ENCODE measurements at places on chromosomes 7 and 10.
A peak's percentile ranks its signal among the peaks of the same experiment; 100 is the strongest.

DNA sequence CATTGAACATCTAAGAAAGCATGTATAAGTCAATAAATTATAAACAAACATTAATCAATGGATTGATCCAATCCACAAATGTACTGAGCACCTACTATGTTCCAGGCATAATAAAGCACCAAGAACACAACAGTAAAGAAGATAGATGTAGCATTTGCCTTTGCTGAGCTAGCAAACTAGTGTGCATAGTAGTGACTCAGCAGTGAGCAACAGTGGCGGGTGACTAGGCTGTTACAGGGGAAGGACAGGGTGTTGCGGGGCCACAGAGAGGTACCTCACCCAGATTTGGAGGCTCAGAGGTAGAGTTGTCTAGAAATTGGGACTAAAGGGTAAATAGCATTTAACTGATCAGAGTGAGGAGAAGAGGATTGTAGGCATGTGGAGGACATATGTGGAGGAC lies 83.6 kb downstream of the NXPH1 start:
- DNase-seq: no peak

DNA sequence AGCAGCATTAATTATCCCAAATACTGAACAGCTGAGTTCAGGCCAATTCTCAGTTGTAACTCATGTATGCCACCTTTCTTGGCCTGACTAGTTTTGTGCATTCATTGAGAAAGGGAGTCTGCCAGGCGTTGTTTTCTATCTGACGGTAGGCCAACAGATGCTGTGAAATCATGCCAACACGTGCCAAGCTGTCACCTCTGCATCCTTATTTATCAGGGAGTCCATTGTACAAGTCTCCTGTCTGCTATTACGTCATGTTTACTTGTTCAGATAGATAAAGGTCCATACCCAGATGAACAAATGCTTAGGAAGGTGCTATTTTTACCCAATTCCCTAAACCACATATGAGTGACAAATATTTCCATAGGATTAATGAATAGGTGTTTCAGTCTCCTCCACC lies 127.2 kb upstream of the CDK6 start:
- no peak for DNase-seq

- no peak for DNase-seq
Measured at GRCh38 chr10:47449979-47450378, 33.9 kb downstream of the ANXA8 start.

- DNase-seq: no peak
Measured at GRCh38 chr7:95027234-95027872, 120.0 kb downstream of the PPP1R9A start.

DNA sequence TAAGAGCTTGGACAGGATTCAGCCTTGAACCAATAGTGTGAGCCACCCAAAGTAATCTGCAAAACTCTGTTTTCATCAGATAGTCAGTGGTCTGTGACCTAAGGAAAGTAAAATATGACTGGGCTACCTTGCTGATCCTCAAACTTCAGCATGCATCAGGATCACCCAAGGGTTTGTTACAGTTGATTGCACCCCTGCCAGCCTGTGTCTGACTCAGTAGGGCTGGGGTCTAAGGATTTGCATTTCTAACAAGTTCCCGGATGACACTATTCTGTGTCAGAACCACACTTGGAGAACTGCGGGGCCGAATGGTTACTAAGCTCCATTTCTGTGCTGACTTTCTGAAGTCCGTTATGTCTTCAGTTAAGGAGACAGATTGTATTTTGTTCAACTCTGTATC lies 40.6 kb upstream of the TSPAN13 start:
- no peak for DNase-seq

DNA sequence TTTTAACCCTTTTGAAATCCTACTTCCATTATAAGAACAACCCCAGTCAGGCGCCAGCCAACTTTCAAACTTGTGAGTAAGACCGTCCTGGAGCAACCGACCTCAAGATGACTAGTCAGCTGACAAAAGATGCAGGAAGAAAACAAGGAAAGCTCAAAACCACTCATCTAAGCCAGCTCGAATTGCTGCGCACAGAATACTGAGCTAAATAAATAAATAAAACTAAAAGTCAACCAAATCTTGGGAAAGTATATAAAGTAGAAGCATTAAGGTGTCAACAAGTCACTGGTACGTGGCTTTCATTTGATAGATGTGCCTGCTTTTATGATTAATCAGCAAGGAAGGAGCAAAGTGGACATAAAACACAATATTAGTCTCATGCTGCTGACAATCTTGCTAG lies 1269.8 kb downstream of the XPNPEP1 start:
- no peak for DNase-seq

GRCh38 chr7:134593530-134594392 lies 44.9 kb downstream of the AKR1B15 start:
- no peak for DNase-seq

DNA sequence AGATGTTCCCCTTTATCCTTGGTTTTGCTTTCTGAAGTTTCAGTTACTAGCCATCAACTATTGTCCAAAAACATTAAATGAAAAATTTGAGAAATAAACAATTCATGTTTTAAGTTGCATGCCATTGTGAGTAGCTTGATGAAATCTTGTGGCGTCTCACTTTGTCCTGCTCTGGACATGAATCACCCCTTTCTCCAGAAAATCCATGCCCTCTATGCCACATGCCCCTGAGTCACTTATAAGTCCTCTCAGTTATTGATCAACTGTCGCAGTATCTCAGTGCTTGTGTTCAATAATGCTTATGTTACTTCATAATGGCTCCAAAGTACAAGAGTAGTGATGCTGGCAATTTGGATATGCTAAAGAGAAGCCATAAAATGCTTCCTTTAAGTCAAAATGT lies 208.0 kb upstream of the FERD3L start:
- no peak for DNase-seq

DNA sequence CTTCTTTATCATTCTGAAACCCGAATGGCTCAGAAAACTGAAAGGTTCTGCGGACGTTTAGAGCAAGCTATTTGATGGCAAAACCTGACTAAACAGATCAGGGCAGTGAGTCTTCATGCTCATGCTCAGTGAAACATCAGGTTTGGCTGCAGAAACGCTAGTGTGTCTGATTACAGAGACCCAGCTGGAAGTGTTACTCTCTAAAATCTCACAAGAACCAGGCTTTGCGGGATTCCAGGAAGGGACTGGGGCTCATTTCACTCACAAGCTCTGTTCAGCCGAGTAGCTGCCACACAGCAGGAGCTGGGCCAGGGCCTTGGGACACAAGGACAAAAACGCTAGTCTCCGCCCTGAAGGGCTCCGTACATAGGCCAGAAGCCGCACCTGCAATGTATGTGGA lies 2.9 kb downstream of the PITRM1 start:
- no peak for DNase-seq

- no peak for DNase-seq
Measured at GRCh38 chr7:80902716-80903308, 16.0 kb downstream of the SEMA3C start.

DNA sequence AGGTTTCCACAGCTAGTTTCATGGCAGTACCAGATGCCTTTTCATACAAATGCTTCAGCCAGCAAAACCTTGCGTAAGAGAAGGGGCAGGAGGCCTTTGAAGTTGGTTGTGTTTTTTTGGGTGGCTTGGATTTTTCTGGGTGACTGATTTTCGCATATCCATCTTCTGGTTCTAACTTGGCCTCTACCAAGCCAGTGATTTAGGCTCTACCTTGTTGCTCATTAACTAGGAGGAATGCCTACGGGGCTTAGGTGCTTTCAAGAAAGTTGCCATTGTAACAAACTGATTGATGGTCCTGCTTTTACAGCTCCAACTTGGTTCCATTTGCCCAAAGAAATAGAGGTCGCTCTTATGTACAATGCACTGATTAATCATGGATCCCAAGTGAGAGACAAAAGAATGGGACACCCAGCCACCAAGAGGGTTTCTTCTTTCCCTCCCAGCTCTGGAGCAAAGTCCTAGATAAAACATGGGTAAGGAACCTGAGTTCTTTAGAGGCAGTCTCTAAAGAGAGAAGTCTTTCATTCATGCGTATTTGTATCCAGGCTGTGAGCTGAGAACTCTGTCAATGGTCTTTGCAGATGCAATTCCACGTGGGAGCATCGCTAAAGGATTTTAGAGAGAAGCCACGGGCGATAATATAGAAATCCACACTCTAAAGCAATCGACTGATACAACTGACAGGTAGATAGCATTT lies 92.1 kb upstream of the FGFR2 start:
- DNase-seq: no peak

GRCh38 chr7:133009426-133010252 lies 72.3 kb downstream of the CHCHD3 start:
- no peak for DNase-seq

GRCh38 chr10:116269619-116270018 lies 3.4 kb downstream of the GFRA1 start:
- DNase-seq: no peak

GRCh38 chr7:91034459-91035368 lies 229.5 kb upstream of the FZD1 start:
- DNase-seq: peak; percentile 44

- DNase-seq: no peak
Measured at GRCh38 chr10:61837755-61838171, 63.7 kb upstream of the ARID5B start.

GRCh38 chr7:41103331-41103730 lies 599.6 kb downstream of the INHBA start:
- no peak for DNase-seq

DNA sequence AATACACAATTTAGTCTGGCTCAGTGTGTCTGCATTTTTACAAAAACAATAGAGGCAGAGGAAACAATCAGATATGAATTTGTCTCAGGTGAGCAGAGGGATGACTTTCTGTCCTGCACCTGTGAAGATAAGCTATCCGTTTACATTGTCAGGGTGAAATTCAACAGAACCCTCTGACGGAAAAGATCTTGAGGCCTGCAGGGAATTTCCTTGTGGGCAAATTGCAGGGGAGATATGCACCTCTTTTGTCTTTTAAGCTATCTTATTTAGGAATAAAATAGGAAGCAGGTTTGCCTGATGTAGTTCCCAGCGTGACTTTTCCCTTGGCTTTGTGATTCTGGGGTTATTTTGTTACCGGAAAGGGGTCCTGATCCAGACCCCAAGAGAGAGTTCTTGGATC lies 325.1 kb downstream of the GALNT17 start:
- DNase-seq: no peak

DNA sequence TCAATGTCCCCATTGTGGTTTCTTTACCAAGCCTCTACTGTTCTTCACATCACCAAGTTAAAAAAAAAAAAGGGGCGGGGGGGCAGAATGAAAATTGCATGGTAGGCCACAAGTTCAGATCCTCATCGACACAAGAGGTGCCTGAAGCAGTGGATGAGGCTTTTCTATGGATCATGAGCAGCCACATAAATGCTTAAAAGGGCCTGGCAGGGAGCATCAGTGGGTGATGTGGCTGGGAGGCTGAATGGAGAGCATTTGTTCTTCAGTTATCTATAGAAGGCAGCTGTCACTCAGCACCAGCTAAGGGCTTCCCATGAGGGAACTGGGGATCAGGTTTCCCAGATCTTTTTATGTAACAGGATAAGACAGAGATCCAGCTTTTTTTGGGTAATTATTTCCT lies 117.9 kb downstream of the CFTR start:
- DNase-seq: no peak

- no peak for DNase-seq
Measured at GRCh38 chr7:102418592-102418991, 14.8 kb upstream of the ORAI2 start.

GRCh38 chr10:10326116-10326515 lies 691.6 kb upstream of the CELF2 start:
- DNase-seq: no peak

- DNase-seq: no peak
Measured at GRCh38 chr10:27258838-27259812, 18.5 kb upstream of the ACBD5 start.

DNA sequence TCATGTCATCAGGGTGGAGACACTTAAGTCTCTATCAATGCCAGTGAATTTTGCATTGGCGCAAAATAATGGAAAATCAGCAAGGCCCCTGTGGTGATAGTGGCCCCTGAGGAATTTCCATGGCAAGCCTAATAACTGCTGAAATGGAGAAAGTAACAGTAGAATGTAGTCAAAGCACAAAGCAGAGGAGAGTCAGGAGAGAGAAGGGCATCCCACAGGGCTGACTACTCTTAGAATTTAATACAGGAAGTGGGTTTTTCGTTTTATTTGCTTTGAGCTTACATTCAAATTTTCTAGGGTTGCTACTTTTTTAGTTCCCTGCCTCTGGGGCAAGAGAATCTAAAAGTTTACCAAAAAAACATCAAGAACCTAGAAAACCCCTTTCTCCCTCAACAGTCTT lies 39.0 kb downstream of the BZW2 start:
- DNase-seq: no peak

DNA sequence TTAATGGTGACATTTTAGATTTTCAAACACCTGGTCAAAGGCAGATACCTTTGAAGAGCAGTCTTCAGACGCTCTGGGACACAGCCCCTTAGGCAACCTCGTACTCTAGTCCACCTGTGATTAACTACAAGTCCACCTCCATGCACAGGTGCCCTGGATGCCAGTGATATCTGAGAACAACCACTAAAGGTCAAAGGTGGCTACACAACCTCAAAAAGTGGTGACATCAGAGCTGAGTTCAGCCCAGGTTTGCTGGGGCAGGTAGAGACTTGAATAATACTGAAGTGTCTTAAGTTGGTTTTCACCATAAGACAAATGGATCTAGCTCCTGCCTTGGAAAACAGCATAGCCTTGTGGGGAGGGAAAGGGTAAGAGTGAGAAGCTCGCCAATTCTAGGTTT lies 143.4 kb upstream of the ADO start:
- DNase-seq: no peak

- no peak for DNase-seq
Measured at GRCh38 chr7:75879771-75880184, 944 bp downstream of the RHBDD2 start.

GRCh38 chr7:90551036-90551435 lies 45.1 kb upstream of the CDK14 start:
- no peak for DNase-seq

DNA sequence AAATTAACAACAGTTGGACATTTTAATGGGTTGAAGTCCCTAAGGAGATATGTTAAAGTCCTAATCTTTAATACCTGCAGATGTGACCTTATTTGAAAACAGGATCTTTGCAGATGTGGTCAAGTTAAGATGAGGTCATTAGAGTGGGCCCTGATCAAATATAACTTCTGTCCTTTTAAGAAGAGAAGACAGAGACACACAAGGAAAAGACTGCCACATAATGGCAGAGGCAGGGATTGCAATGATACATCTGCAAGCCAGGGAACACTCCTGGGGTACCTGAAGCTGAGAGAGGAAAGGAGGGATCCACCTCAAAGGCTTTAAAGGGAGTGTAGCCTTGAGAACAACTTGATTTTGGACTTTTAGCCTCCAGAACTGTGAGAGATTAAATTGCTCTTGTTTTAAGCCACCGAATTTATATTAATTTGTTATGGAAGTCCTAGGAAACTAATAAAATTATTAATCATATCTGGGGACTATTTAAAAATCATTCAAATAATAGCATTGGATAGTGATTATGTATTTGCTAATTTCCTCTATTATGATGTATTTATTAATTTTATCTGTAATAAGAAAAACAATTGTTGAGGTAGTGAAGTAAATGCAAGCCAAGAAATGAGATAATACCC lies 700.0 kb upstream of the PCDH15 start:
- DNase-seq: no peak

All from liver (tissue), 10 donors.